CD8-positive, alpha-beta T cell (primary cell): ENCODE measurements at places on chromosomes 2 and 18. TPM values are rescaled to one million over a fixed set of nuclear protein-coding genes. Genes with fewer than 3 reads are reported as not detected.

The ARHGAP25 gene
- 36.7 TPM for total RNA-seq

The INHA gene
- total RNA-seq: not detected

The ZSWIM2 gene
- total RNA-seq: not detected

GRCh38 chr18:59414111-59414653, 55.1 kb upstream of the LMAN1 start:
- no peak for DNase-seq
